Glutamatergic neuron (in vitro differentiated cells): ENCODE measurements at places on chromosomes 3 and 15. TPM values are rescaled to one million over a fixed set of nuclear protein-coding genes. Genes with fewer than 3 reads are reported as not detected.
A peak's percentile ranks its signal among the peaks of the same experiment; 100 is the strongest.

Gene PRSS50
- not detected for total RNA-seq

Gene CPNE9
- total RNA-seq, result 54.6 TPM

Gene GOLGA8J
- total RNA-seq, result not detected

Gene C3orf70
- 44.5 TPM for total RNA-seq

Gene TAGLN3
- 819 TPM for total RNA-seq

DNA sequence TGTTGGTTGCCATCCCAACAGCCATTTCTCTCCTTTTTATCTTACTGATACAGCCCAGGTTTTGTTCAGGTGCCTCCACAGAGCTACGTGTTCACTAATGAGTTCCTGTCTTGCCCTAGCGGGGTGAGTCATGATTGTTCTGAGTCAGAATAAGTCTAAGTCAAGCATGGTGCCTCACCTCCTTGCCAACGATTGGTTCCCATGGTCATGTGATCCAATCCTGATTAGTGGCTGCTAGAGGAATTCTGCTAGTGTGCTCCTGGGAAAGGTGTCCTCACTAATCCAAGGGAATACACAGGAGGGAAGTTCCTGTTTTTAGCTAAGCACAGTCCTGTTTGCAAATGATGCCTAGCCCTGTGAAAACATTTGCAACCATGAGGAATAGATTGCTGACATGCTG, 99.8 kb downstream of the NSUN3 start:
- no peak for DNase-seq
- H3K27me3 ChIP-seq, result peaks cover 2% of the 10 kb centered on the region
- H3K27ac ChIP-seq, result no peak overlapping the region
- H3K36me3 ChIP-seq, result no peaks in the 10 kb centered on the region
- H3K4me3 ChIP-seq, result no peak overlapping the region

GRCh38 chr15:100284191-100284590, 57.6 kb downstream of the ADAMTS17 start:
- peaks cover 3% of the 10 kb centered on the region for H3K27me3 ChIP-seq
- no peak overlapping the region for H3K27ac ChIP-seq
- H3K36me3 ChIP-seq, result peaks cover 5% of the 10 kb centered on the region
- no peak overlapping the region for H3K4me3 ChIP-seq
- DNase-seq, result no peak

DNA sequence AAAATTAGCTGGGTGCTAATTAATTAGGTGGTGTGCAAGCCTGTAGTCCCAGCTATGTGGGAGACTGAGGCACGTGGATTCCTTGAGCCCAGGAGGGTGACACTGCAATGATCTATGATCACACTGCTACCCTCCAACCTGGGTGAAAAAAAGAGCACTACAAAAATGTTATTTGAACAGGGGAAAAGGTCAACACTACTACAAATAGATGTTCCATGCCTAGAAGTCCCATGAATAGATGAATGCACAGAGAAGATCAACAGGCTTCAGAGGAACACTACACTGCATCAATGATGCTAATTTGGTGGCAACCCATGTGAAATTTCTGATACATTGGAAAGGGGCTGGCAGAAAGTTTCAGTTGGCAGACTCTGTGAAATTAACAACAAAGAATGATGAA, 105.4 kb upstream of the FHIT start:
- H3K36me3 ChIP-seq, result no peaks in the 10 kb centered on the region
- no peak overlapping the region for H3K4me3 ChIP-seq
- no peaks in the 10 kb centered on the region for H3K27me3 ChIP-seq
- H3K27ac ChIP-seq, result no peak overlapping the region
- no peak for DNase-seq

GRCh38 chr3:40287248-40287647, 22.3 kb upstream of the EIF1B start:
- no peak for DNase-seq
- H3K27ac ChIP-seq, result no peak overlapping the region
- no peaks in the 10 kb centered on the region for H3K4me1 ChIP-seq
- no peak overlapping the region for H3K4me3 ChIP-seq

DNA sequence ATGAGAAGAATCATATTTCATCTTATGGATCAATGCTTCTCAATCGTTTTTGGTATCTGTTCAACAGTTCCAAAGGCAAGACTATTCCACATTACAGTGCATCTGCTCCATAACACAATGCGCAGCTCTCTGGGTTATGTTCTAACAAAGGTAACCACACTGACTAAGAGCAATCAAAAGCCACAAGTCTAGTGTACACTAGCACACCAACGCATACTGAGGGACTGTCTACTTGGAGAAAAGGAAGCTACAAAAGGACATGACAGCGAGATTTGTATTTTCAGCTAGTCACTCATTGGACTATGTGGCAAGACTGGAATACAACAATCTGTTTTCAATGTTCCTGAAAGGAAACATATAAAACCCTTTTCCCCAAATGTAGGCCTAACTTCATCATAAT, 35.8 kb downstream of the SETD2 start:
- H3K4me1 ChIP-seq, result no peaks in the 10 kb centered on the region
- H3K27me3 ChIP-seq, result no peaks in the 10 kb centered on the region
- H3K36me3 ChIP-seq, result peaks cover 3% of the 10 kb centered on the region

DNA sequence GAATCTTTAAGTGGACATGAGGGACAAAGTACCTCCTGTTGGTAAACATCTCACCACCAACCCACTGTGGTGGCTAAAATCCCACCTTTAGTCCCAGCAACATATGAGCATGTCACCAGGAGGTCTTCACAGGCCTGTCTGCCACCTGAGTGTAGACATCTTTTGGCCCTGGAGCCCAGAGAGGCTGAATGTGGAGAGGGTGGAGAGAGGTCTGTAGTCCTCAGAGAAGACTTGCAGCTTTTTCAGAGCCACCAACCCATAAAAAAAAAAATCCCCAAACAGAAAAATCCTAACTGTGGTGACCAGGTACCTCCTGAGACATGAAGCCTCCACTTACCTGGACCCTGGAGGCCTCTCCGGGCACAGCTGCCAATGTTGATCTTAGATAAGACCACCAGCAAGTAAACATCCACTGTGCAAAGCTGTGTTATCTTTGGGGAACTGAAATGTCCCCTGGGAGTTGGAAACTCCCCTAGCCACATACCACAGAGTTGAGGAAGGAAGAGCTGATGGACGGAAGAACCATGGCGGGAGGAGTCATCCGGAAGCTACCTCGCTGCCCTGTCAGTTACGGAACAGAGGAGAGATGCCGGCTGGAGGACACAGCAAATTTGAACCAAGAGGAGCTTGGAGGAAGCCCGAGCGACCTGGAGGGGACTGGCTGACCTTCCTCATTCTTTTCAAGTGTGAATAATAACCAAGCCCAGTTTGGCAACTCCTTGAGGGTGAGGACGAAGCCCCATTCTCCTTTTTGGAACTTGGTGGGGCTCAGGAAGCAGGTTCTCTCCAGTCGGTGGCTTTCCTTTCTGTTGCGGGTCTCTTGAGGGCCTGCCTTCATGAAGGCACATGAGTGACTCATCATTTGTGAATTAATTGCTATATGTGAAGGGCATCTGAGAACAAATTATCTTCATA, at the start of gene GHRL:
GHRL (minus strand) TSS at position 443 of the 915 bp plus-strand sequence. CDS start 2,767 bp downstream, outside the sequence.
- DNase-seq, result no peak
- no peak within 1 kb of the TSS for H3K27ac ChIP-seq
- peaks cover 6% of the 10 kb centered on the region for H3K4me1 ChIP-seq
- H3K27me3 ChIP-seq, result peaks cover 2% of the 10 kb centered on the region
- H3K4me3 ChIP-seq, result no peak within 1 kb of the TSS

- peak; percentile 78 for DNase-seq
- peaks cover 11% of the 10 kb centered on the region for H3K4me1 ChIP-seq
- peaks cover 4% of the 10 kb centered on the region for H3K27me3 ChIP-seq
- H3K4me3 ChIP-seq, result no peak overlapping the region
- H3K27ac ChIP-seq, result no peak overlapping the region
These were observed 93.2 kb upstream of the RNF7 start for GRCh38 chr3:141644931-141645330.

DNA sequence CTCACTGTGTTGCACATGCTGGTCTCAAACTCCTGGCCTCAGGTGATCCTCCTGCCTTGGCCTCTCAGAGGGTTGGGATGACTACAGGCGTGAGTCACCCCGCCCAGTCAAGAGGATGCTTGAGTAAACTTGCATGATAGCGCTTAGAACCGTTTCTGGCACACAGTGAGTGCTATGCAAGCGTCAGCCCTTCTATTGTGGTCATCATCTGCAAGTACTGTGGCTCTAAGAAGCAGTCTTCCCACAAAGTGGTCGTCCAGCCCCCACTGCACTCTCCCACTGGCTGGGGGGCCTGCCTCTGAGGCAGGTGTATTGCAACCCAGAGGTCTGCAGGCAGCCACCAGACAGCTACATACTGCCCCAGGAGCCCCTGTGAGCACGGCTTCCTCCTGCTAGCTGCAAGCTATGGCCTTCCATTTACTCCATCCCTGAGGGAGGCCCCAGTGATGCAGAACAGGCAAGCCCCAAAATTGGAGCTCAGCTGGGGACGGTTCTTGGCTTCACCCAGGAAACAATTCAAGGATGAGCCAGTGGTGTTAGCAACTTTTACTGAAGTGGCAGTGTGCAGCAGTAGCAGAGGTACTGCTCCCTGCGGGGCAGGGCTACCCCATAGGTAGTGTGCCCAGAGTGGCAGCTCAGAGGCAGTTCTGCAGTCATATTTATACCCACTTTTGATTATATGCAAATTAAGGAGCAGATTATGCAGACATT, 95.4 kb downstream of the LSM3 start:
- no peak overlapping the region for H3K27ac ChIP-seq
- no peak for DNase-seq
- H3K36me3 ChIP-seq, result no peaks in the 10 kb centered on the region
- peaks cover 7% of the 10 kb centered on the region for H3K27me3 ChIP-seq
- peaks cover 25% of the 10 kb centered on the region for H3K4me1 ChIP-seq

- no peaks in the 10 kb centered on the region for H3K27me3 ChIP-seq
- DNase-seq, result no peak
- H3K4me1 ChIP-seq, result peaks cover 5% of the 10 kb centered on the region
- H3K4me3 ChIP-seq, result no peak overlapping the region
- no peak overlapping the region for H3K27ac ChIP-seq
These were observed 18.5 kb downstream of the LIMD1 start for GRCh38 chr3:45612918-45613602.

DNA sequence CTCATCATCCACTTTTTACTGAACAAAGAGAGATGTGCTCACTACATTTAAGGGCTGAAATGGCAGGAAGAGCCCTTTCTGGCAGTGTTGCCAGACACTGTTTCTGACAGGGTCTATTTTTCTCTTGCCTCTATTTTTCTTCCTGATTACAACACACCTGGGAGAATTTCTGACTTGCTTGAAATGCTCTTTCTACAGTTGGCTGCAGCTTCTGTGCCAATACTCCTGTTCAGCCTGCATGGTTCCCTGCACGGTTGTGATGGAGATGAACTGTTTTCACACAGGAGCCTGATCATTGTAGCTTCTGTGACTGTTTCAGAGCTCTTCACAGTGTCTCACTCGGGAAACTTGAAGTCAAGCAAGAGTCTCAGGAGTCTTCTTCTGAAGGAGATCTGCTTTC, 83.0 kb upstream of the DLG1 start:
- peaks cover 4% of the 10 kb centered on the region for H3K27me3 ChIP-seq
- H3K4me3 ChIP-seq, result no peak overlapping the region
- no peaks in the 10 kb centered on the region for H3K36me3 ChIP-seq
- no peak overlapping the region for H3K27ac ChIP-seq
- H3K4me1 ChIP-seq, result peaks cover 9% of the 10 kb centered on the region

- no peak overlapping the region for H3K27ac ChIP-seq
- no peak for DNase-seq
- no peaks in the 10 kb centered on the region for H3K4me1 ChIP-seq
- no peak overlapping the region for H3K4me3 ChIP-seq
These were observed 5.0 kb upstream of the IL17RE start for GRCh38 chr3:9897408-9898372.

DNA sequence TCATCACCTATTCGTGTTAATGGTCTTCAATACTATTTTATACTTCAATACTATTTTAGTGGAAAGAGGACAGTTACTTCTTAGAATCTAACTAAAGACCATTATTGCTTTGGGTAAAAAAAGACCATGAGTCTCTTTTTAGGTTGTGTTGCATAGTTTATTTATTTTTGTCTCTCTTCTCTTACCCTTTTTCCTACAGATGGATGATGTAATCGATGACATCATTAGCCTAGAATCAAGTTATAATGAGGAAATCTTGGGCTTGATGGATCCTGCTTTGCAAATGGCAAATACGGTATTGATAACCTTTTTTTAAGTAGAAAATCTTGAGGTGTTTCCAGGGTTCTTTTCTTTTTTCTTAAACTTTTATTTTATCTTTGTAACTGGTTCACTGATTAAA, 58.5 kb upstream of the SAMMSON start:
- no peak for DNase-seq
- no peak overlapping the region for H3K4me3 ChIP-seq
- no peaks in the 10 kb centered on the region for H3K27me3 ChIP-seq
- H3K27ac ChIP-seq, result no peak overlapping the region
- no peaks in the 10 kb centered on the region for H3K4me1 ChIP-seq

GRCh38 chr3:24220859-24221657, 273.6 kb downstream of the THRB start:
- no peaks in the 10 kb centered on the region for H3K27me3 ChIP-seq
- no peak for DNase-seq
- H3K36me3 ChIP-seq, result no peaks in the 10 kb centered on the region
- H3K4me3 ChIP-seq, result no peak overlapping the region
- H3K4me1 ChIP-seq, result no peaks in the 10 kb centered on the region

DNA sequence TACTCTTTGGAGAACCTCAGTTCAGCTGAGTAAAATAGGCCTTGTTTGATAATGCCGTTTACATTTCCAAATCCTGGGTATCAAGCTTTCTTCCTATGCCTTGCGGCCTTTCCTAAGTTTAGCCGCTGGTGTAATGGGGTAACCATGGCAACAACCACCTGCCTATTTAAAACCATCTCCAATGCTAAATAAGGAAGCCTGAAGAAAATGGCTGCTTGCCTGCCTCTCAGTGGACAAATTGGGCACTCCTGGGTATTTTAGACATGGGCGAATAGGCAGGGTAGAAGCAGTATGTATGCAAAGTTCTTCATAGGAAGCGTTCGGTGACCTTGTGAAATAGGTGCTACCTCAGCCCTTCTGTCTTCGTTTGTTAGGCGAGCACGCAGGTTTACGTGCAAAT, 122.7 kb downstream of the DGKG start:
- no peak for DNase-seq
- no peak overlapping the region for H3K27ac ChIP-seq
- H3K4me3 ChIP-seq, result no peak overlapping the region
- peaks cover 15% of the 10 kb centered on the region for H3K4me1 ChIP-seq
